ENCODE measurements at places on chromosomes 1 and 21. TPM values are rescaled to one million over a fixed set of nuclear protein-coding genes. Genes with fewer than 3 reads are reported as not detected.

Gene SEMA4A
- total RNA-seq = 36.2 TPM

Gene DPM3
- 26.4 TPM for total RNA-seq

Gene SLAMF7
- total RNA-seq = 112 TPM

Gene ITLN1
- not detected for total RNA-seq

Gene DLGAP3
- 0.71 TPM for total RNA-seq

Gene F13B
- total RNA-seq = not detected

DNA sequence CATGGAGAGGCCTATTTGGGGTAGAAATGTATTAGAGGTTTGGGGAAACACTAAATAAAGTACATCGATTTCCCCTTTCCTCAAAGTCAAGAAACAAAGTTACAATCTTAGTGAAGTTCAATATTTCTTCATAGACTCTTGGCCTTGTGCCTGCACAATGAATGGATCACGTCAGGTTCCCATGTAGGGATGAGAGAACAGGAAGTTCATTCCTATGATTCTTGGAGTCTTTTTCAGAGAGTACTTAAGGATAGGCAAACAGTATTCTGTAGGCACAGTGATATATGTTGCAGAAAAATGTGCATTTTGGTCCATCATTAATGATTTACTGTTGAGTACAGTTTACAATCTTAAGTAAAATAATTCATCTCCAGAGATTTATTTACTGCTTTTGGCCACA is 275.5 kb downstream of the RGS7 start:
- DNase-seq = no peak

DNA sequence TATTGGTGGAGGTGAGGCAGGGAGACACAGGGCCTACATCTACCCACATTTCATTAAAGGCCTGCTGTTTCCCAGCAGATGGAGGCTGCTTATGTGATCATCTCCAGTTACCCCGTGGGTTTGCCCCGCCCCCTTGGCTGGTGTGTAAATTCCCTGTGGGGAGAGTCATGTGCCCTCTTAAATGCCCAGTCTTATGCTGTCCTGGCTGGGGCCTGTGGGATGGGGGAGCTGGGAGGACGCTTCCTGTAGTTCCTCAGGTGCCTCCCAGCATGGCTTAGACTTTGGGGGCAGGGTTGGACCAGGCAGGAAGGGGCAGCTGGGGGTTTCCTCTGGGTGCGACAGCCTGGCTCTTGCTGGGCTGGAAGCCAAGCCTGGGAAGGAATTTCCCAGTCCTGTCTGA is 15.5 kb upstream of the CITED4 start:
- no peak for DNase-seq

DNA sequence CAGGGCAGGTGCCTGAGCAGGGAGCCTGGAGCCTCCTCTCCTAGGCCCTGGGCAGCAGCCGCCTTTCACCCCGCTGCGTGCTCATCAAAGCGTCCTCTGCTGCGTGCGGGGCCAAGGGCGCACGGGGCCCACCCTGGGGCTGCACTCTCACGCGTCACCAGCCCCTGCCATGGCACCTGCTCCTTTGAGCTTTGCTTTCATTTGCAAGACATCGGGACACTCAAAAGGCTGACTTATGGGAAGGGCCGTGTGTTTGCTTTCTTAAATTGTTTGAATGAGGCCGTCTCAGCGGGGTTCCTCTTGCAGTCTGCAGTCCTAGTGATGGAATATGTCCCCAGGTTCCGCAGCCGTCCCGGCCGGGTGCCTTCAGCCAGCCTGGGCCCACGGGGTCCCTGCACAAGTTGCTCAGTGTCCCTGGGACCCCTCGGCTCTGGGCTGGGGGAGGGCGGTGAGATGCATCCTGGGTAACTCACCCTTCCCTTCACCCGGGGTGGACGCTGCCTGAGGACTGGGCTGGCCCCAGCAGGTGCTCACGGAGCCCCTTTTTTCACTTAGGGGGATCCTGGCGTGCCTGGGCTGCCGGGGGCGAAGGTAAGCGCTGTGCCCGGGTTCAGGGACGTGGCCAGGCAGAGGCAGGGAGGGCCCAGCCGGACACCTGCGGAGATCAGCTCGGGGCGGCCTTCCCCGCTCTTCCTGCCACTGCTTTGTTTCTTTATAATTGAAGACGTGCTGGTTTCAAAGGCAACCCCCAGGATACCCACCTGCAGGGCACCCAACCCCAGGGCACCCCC is 53.1 kb downstream of the SLC19A1 start:
- DNase-seq = no peak

DNA sequence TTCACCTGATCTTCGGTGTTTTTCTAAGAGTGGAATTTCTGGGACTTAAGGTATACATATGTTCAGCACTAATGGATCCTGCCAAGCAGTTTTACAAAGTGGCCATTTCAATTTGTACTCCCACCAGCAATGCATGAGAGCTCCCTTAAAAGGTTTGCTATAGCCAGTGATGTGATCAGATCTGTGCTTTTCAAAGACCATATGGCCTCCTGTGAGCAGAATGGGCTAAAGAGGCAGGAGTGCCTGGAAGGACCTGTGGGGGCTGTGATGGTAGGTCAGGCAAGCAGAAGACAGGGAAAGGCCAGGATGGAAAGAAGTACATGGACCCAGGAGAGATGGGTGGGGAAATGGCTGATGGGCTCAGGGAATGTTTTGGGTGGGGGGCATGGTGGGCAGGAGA is 252.7 kb downstream of the DISC1 start:
- DNase-seq = no peak

- no peak for DNase-seq
Measured at GRCh38 chr1:156657741-156658319, 15.9 kb downstream of the BCAN start.

DNA sequence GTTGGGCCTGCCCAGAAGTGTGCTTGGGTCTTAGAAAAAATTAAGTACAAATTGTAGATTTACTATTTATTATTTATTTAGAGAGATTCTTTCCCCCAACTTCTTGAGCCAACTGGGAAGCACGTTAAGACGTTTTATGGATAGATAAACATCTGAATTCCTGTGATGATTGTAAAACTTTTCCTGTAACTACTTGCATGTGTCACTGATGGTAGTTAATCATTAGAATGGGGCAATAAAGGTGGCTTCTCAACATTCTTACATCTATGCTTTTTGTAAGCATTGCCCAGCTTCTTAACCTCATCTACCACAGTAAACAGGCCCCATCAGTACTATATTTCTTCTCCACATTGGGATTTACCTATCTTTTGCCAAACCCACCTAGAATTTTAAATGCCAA is 559.8 kb downstream of the LMO4 start:
- no peak for DNase-seq

DNA sequence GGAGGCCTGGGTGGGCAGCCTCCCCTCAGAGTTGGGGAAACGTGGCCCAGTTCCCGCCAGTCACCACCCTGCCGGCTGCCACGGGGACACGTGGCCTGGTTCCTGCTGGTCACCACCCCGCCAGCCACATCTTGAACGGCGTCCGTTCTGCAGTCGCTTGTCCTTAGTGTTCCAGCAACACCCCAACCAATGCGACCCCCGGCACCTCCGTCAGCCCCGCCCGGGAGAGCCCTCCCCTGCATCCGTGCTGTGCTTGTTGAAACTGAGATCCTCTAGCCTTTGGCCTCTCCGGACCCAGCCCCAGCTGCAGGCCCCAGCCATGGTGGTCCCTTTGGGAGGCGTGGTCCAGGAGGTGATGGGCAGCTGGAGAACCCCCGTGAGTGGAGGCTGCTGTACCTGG is 18.7 kb downstream of the PRKCZ start:
- DNase-seq = no peak

DNA sequence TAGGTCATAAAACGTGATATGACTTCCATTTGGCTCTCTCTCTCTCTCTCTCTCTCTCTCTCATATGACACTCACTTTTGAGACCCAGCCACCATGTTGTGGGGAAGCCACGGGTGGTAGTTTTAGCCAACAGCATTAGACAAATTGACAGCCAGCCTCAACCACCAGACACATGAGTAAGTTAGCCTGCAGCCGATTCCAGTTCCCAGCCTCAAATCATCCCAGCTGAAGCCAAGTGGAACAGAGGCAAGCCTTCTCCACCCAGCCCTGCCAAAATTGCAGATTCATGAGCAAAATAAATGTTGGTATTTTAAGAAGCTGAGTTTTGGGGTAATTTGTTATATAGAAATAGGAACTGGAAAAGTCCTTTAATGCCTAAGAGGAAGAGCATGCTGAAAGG is 98.0 kb upstream of the DNAH14 start:
- no peak for DNase-seq

GRCh38 chr1:161195171-161195570 is 3.7 kb downstream of the ADAMTS4 start:
- DNase-seq = no peak

GRCh38 chr1:111737216-111738132 is 1.7 kb downstream of the INKA2 start:
- no peak for DNase-seq

GRCh38 chr1:232380596-232380995 is 249.3 kb downstream of the SIPA1L2 start:
- no peak for DNase-seq

- no peak for DNase-seq
Measured at GRCh38 chr1:47967864-47968555, 29.2 kb downstream of the TRABD2B start.

DNA sequence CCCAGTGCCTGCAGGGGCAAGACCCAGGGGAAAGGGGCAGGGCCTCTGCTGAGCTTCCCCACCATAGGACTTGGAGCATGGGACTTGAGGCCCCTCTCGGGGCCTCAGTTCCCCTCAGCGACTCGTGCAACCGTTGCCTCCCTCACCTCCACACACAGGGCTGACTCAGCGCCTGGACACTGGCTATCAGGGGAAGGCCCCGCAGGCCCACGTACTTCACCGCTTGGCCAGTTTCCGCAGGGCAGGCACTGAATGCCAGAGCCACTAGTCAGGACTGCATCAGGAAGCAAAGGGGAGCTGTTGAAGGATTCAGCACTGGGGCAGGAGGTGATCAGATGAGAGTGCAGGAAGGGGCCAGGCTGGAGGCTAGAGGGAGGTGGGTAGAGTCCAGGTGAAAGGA is 15.5 kb upstream of the FAM131C start:
- DNase-seq = no peak

DNA sequence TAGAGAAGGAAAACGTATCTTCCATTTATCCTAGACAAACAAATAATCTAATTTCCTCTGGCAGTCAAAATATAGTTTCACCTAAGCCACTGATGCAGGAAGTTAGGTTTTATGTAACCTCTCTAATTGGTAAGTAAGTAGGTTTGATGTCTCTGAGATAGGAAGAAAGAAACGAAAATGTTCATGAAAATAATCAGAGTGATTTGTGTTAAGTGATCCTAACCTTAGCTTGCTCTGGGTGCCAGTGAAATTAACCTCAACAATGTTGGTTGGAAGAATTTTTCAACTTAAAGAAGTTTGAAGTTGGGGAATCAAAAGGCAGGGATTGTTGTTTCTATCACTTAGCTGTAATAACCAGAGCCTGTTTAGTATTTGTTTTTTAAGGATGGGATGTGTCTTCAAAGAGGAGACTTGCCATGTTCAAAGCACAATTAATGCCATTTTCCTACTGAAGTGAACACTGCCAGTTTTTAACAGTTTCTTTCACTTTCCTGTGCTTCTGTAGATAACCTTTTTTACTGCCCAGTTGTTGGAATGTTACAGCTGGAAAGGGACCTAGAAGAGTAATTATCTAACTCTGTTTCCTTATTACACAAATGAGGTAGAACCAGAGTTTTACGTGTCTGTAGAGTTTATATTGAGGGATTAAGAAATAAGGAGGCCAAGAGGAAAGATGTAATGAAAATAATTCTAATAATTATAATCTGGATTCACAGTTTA is 18.4 kb downstream of the HIPK1 start:
- no peak for DNase-seq

- no peak for DNase-seq
Measured at GRCh38 chr21:44458971-44459711, 3.8 kb downstream of the LRRC3 start.

DNA sequence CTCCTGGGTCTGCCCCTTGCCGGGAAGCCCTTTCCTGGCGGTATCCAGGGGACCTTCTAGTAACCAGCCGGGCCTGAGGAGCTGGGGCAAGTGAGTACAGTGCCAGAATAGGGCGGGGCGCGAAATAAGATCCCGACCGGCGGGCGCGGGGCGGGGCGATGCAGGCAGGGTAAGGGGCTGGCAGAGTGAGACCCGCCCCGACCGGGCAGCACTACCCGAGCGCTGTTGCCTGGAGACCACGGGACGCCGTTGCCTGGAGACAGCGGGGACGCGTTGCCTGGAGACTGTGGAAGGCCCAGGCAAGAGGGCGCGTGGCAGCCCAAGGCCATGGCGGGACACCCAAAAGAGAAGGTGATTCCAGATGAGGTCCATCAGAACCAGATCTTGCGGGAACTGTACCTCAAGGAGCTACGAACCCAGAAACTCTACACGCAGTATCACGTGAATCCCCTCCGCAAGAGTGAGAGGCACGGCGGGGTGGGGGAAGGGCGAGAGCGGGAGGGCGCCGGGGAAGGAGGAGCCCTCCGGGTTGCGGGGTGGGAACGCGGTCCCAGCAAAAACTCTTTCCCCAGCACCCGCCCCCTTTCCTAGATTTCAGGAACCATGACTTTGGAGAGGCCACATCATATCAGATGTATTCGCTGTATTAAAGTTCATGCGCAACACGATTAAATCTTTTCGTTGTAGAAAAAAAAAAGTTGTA is 24.3 kb downstream of the EBNA1BP2 start:
- no peak for DNase-seq

- DNase-seq = no peak
Measured at GRCh38 chr1:145696630-145696960, 10.6 kb downstream of the PDZK1 start.

DNA sequence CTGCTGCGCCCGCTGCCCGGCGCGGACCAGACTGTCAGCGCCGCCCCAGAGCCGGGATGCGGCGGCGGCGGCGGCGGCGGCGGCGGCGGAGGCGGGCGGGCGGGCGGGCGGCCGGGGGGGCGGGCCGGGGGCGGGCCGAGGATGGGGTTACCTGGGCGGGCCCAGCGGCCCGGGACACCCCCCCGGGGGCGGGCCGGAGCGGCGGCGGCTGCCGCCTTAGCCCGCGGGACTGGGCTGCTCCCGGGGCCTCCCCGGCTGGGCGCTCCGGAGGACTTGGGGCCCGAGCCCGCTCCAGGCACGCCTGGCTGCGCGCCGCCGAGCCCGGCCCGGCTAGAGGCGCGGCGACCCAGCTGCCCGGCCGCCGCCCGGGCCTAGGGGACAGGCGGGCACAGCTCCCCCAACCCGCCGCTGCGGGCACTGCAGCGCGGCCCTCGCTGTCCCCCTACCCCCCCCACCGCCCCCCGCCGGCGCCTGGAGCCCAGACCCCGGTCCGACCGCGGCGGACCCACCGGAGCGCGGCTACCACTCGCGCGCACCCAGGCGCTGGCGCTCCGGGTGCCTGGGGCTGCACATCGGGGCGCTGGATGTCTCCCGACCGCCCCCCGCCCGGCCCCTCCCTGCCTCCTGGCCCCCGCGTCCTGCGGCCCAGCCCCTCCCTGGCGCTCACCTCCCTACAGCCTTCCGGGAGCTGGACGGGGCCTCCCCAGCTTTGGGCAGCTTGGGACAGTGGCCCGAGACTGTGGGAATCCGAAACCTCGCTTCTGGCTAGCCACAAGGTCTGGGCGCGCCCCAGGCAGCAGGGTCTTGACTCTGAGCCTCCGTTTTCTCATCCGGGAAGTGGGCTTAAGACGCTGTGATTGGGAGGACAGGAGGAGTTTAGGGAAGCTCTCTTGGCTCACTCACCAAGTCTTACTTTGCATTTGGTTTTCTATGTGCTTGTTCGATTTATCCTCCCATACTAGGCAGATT is at the start of gene WNT4:
TSS of gene WNT4 (minus strand) at position 33 of the 969 bp plus-strand sequence. CDS start 175 bp downstream, outside the sequence.
- DNase-seq = peak; percentile 22

Data from activated naive CD4-positive, alpha-beta T cell treated with anti-CD3 and anti-CD28 coated beads, Interleukin-2, amount 50 U/mL, for 72 hours (primary cell).